ENCODE measurements at places on chromosomes 2 and 18. TPM values are rescaled to one million over a fixed set of nuclear protein-coding genes. Genes with fewer than 3 reads are reported as not detected.

DNA sequence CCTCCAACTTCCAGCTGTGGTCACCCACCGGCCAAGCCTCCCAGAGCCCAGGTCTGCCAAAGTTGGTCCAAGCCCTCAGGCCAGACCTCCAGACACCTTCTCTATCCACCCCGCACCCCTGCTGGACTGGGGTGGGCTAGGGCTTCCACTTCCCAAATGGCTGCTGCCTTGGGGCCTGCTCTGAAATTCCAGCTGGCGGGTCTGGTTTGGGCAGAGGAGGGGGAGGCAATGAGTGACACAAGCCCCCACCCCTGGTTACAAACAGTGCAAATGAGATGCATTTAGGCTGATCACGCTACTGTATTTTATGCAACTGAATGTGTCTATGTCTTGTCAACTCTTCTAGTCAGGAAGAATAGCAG lies 14.6 kb downstream of the POU3F3 start:
- DNase-seq, result no peak

DNA sequence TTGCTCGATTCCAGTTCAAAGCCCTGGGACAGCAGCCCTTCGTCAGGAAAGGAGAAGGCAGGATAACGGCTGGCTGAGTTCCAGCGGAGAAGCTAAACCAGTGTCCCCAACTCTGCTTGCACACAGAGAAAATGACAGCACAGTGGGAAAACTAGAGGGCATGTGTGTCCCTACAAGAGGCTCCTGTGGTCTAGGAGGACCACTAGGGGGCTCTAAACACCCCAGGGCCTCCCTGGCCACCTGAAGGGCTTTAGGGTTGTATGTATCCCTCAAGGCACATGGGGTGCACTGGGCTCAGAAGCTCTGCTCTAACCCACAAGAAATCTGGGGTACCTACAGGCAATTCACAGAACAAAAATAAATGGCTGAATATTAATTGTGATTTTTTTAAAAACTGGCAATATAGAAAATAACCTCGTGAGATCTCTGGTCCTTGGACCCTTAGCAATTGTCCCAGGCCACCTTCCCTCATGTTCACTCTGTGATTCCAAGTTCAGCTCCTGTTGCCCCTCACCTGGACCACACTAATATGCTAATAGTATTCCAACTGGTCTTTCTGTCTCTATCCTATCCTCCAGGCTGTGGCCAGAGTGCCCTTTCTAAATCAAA lies 17.5 kb downstream of the STAT1 start:
- DNase-seq, result peak; percentile 75

GRCh38 chr2:215479536-215480240 lies 43.8 kb upstream of the FN1 start:
- peak; percentile 20 for DNase-seq

The CHRND gene
- not detected for total RNA-seq

- no peak for DNase-seq
Observed at GRCh38 chr2:169526451-169526850, 16.9 kb downstream of the KLHL41 start.

GRCh38 chr2:27148801-27149439 lies at the start of gene TCF23:
Gene TCF23 (plus strand): TSS chr2:27149004. CDS start chr2:27149134, 130 bp downstream.
- DNase-seq, result no peak

GRCh38 chr2:14831458-14831857 lies 198.9 kb downstream of the LRATD1 start:
- no peak for DNase-seq

The MBP gene
- total RNA-seq, result 8.6 TPM

DNA sequence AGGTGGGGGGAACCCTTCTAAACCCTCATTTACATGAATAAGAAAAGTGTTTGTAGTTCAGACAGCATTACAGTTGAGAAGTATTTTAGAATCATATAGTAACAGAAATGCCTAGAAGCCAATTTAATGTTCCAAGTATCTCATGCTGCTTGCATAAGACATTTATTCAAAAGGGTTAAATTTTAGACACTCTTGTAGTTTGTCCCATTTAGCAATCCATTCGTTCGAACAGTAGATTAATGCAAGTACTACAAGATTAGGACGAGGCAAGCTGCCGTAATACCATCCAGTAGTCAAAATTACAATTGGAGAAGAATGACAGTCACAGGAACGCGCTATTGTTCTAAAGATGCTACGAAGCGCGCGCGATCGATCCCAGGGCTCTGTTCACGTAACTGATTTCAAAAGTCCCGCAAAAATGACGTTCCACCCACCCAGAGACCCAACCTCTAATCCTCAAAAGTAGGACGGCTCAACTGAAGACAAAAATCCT lies 1.2 kb downstream of the TMEM237 start:
- no peak for DNase-seq

The PROC gene
- 0.31 TPM for total RNA-seq

Data from H7 (cell line).